NCI-H1105 (cell line): ENCODE measurements at places on chromosomes 1 and 21.

- DNase-seq, result no peak
These were observed 1.8 kb upstream of the SERBP1 start for GRCh38 chr1:67431869-67432578.

- no peak for DNase-seq
These were observed 554.6 kb upstream of the NCAM2 start for GRCh38 chr21:20443558-20444155.

- DNase-seq, result peak; percentile 24
These were observed 14.4 kb downstream of the SMYD3 start for GRCh38 chr1:246492611-246493245.

- peak; percentile 94 for DNase-seq
These were observed 114.1 kb downstream of the LHX4 start for GRCh38 chr1:180343921-180344769.

DNA sequence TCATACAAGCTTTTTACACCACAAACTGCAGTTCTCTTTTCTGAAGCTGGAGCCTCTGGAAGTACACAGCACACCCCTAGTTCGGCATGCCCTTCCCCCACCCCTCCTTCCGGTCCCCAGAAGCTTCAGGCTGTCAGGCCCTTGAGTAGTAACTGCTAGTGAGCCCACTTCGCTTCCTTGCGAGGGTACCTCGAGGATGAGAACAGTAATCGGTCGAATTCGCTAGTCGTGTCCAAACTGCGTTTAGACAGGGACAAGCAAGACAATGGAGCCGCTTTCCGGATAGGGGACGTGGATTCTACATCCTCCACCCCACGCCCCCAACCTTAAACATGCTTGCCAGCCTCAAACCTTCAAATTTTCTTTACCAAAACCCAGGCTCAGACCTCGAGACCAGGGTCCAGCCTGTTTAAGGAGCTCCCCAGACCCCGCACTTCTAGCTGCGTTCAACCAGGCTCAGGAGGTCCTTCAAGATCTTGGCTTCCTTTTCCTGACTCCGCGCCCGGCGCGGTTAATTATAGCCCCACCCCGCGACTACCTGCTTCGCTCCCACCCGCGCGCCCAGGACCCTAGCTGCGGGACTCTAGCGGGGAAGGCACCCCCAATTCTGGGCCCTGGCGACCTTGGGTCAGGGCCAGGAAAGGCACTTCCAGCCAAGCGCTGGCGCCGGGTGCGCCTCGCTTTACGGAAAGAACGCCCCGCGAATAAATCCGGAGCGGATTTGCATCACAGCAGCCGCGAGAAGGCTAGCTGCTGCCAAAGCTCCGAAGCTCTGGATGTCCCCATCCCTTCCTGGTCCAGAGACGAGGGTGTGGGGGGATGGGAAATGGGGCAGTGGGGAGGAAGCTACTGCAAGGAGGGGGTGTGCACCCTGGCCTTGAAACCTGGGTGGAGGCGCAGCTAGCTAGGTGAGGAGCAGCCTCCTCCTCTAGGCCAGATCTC lies 8.1 kb upstream of the TSPAN1 start:
- no peak for DNase-seq

DNA sequence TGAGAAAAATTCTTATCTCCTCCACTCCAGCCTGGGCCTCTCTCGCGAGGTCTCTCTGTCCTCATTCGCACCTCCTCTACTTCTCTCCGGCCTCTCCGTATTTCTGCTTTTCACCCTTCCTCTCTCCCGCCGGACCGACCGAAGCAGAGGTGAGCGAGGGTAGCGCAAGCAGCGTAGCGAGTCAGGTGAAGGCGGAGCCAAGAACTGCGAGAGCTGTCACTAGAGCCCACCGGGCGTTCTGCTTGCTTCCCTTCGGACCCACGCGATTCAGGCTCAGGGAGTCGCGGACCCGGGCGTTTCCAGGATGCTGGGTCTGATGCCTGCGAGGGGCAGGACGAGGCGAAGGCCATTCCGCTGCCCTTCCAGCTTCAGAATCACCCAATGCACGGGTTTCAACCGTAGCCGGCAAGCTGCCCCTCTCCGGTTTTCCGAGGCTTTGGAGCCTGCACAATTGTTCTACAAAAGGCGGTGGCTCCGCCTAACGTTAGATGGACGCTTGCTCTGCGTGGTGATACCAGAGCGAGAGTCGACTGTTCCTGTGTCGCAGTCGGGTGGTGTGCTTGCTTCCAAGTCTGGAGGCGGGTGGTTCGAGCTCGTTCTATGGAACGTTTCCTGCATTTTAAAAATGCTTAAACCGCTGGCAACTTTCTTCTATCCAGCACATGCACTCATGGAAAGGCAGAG lies 310.2 kb downstream of the FAM72C start:
- no peak for DNase-seq

GRCh38 chr1:181062836-181063428 lies 25.6 kb upstream of the IER5 start:
- DNase-seq, result no peak

DNA sequence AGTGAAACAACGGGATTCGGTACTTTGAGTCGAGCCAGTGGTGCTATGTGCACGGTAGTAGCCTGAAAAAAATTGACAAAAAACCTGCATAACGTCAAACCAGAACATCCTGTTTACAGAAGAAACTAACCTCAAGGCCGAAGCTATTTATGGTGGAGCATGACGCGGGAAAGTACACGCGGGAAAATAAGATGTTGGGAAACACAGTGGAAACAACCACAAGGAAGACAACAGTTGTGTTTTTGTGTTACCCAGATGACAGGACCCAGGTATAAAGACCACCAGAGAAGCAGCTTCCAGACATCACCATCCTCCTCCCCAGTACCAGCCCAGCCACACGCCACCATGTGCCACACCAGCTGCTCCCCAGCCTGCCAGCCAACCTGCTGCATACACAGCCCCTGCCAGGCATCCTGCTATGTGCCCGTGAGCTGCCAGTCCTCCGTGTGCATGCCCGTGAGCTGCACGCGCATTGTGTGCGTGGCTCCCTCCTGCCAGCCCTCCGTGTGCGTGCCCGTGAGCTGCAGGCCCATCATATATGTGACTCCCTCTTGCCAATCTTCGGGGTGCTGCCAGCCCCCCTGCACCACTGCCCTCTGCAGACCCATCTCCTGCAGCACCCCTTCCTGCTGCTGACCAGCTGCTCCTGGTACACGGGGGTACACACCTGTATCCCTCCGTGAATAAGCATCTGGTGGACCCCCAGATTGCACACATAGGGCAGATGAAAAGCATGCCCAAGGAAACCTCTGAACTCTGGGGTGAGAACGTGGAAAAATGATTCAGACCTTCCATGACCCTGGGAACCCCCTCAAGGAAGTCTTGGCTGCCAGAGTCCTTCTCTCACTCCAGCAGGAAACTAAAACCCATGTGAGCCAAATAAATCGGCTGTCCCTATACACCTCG lies at the start of gene KRTAP12-3:
KRTAP12-3 (plus strand) TSS at position 298 of the 906 bp plus-strand sequence; CDS start at position 346, 48 bp downstream.
- no peak for DNase-seq

DNA sequence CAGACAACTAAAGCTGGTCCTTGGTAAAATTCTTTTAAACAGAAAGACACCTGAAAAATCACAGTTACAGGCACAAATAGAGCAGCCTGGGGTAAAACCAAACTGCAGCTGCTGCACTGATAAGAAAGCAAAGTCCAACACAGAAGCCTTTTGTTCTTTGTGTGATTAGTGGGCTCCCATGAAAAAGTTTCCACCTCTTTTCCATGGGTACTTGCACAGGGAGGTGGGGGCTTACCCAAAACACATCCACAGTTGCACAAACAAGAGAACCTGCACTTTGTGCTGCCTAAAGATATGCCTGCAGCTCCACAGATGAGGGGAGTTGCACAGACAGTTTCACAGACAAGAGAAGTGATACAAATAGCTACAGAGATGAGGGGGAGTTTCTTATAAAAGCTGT lies 106.7 kb upstream of the SLC5A9 start:
- no peak for DNase-seq

DNA sequence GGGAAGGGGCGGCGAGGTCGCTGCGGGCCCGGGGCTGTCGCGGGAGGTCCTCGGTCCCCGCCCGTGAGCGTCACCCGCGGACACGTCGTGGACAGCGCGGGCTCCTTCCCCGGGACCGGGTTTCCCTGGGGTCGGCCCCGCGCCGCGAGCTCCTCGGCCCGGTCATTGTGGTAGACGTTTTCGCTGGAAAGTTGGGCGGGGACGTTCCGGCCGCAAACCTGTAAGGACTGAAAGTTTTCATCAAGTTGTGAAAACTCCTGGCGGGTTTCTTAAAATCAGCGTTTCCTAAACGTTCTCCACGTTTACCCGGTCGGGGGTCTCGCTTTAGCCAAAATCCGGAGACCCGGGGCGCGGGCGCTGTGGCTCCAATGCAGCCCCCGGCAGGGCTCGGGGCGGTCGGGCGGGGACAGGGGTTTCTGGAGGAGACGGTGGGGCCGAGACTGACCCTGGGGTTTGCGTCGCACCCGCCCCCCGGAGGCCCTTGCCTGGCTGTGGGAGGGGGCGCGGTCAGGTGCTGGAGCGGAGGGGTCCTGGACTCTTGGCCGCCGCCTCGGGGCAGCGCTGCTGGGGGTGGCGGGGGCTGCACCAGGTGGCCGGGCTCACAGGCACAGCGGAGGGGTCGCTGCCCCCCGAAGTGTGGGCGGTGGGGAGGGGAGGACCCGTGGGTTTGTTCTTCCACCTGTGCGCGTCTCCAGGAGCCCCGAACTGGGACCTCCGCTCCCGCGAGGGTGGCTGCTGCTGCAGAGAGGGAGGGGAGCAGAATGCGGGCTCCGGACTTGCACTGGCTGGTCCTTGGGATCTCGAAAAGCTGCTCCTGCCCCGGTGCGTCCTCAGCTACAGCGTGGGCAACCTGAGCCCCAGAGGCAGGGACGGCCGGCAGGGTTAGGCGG lies 827 bp downstream of the PRKCZ start:
- DNase-seq, result no peak
